Cortex of kidney (tissue), 1 donor: ENCODE measurements at places on chromosomes 12 and 14.

GRCh38 chr14:69484444-69485314 lies at the start of gene PLEKHD1:
PLEKHD1 (plus strand) TSS chr14:69484728; CDS start chr14:69484966, 238 bp downstream.
- DNase-seq, result no peak

DNA sequence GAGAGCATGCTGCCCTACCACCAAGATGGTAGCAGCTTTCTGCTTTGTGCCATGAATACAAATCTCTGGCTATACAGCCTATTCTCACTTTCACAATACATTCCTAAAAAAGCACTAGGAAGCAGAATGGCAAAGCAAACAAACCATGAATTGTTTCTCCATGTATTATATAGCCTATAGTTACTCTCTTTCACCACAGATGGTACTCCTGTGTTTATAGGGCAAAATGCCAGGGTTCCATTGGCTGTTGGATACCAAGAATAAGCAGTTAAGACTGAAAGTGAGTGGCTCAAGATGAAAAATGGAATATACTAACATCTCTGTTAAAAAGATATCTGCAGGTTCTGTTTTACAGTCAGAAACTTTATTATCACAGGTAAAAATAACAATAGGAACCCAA lies 11.1 kb downstream of the ARF3 start:
- no peak for DNase-seq

- DNase-seq, result no peak
Measured at GRCh38 chr12:2575245-2575644, 219.5 kb upstream of the FKBP4 start.

GRCh38 chr14:101635749-101636560 lies 74.7 kb downstream of the DIO3 start:
- no peak for DNase-seq

DNA sequence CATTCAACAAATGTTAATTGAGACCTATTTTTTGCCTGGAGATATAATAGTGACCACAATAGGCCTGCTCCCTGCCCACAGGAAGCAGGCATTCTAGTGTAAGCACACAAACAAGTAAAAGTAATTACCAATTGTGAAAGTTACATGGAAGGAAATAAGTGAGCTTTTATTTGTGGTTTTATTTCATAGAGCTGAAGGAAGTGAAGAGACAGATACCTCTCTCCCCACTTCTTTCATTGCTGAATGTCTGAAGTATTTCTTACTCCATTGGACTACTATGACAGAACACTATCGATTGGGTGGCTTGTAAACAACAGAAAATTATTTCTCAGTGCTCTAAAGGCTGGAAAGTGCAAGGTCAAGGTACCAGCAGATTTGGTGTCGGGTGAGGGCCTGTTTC lies 183.5 kb downstream of the PRKCH start:
- DNase-seq, result no peak

- DNase-seq, result no peak
Measured at GRCh38 chr12:76247026-76247646, 101.1 kb downstream of the BBS10 start.

DNA sequence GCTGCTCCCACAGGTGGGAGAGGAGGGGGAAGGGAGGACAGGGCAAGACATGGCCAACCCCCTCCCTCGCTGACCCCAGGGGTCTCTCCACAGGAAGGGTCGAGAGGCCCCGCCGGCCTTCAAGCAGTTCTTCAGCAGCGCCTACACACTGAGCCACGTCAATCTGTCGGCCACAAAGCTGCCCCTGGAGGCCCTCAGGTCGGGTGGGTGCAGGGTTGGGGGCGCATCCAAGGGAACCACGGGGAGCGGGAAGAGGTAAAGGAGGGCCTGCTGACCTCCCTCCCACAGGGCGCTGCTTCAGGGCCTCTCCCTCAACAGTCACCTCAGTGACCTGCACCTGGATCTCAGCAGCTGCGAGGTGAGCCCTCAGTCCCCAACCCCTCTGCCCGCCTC lies 6.1 kb downstream of the CARMIL3 start:
- DNase-seq, result no peak

- no peak for DNase-seq
Measured at GRCh38 chr12:16189849-16190248, 87.6 kb downstream of the SLC15A5 start.

DNA sequence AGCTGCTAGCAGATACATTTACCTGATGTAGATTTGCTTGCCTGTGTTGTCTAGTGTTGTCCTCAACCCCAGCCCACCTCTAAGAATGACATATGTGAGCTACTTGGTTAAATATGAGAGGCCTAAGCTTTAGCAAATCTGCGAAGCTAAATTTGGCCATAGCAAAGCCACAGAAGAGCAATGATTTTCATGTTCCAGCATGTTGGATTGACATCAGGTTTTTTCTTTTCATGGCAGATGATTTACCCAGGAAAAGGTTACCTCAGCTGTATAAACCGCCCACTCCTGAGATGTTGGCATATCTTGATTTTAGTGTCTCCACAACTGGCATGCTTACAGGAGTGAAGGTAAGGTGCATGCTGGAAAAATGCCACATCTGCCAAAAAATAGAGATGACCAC lies 36.4 kb upstream of the ATF1 start:
- no peak for DNase-seq

DNA sequence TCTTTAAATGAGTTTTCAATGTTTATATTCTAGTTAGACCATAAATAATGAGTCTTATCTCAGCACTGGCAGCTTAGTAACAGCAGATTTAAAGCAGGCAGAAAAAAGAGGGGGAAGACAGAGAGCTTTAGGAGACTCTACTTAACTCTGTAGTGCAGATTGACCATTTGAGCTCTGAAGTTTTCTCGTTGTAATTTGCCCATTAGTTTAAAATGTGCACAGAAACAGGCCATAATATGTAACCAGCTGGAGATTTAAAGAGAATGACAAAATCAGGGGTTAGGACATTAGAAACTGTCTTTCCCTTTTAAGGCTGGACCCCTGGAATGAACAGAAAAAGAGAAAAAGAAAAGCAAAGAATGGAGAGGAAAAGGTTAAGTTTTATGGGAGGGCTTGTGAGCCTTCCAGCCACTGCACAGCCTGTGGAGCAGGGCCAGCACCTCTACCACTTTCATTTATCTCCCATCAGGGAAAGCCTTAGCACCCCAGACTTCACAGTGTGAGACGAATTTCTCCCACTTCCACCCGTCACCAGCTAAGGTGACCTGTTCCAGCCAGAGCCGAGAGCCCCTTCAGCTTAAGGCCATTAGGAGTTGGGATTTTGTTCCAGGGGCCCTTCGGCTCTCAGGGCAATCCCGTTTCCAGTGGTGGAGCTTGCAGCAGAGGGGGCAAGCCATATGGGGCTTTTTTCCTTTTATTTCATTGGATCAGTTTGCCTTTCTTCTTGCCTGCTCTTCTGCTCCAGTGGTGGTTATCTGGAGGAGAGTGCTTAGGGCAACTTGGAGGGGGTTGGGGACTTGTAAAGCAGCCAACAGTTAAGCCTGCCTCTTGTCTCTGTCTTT lies 8.0 kb downstream of the IL22 start:
- no peak for DNase-seq

- no peak for DNase-seq
Measured at GRCh38 chr14:76713121-76713520, 48.1 kb upstream of the VASH1 start.

GRCh38 chr12:5402009-5402935 lies 29.6 kb upstream of the NTF3 start:
- DNase-seq, result no peak

DNA sequence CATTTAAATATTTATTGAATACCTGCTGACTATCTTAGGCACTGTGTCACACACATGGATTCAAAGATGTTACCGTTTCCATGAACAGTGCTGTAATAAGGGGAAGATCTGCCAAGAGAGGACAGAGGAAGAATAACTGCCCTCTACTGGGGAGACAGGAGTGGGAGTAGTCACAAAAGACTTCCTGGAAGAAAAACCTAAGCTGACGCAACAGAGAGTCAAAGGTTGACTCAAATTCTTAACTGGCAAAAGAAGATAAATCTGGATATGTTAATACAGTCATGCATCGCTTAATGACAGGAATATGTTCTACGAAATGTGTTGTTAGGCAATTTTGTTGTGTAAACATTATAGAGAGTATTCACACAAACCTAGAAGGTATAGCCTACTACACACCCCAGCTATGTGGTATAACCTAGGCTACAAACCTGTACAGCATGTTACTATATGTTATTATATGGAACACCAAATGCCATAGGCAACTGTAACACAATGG lies 51.5 kb downstream of the DCAF5 start:
- DNase-seq, result no peak

GRCh38 chr12:103457471-103457870 lies 38.3 kb downstream of the C12orf42 start:
- DNase-seq, result no peak

DNA sequence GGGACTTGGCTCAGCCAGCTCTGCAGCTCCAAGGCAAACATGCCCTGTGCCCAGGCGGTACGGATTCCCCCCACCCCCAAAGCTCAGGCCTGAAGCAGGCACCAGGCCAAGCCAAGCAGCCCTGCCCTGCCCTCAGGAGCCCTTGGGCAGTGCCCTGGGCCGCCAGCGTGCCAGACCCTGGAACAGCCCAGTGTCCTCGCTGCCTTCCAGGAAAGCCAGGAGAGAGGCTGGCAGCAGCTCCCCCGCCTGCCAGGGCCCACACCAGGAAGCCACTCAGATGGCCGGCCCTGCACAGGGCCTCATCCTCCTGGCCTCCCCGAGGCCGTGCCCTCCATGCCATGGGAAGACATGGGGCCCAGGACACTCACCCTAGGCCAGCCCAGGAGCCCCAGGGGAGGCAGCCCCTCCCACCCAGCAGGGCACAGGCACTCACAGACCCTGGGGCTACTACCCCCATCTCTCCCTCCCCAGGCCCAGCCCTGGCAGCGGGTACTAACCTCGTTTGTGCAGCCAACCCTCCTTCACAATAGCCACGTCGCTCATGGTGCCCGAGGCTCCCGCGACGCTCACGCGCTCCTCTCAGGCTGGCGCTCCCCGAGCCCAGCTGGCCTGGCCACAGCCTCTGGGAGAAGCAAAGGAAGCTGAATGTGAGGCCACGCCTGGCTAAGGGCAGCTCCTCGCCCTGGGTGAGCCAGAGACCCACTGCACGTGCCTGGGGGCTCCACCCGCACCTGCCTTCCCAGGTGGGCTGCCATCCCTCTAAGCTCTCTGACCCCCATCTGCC lies 3.3 kb downstream of the AKT1 start:
- DNase-seq, result no peak

DNA sequence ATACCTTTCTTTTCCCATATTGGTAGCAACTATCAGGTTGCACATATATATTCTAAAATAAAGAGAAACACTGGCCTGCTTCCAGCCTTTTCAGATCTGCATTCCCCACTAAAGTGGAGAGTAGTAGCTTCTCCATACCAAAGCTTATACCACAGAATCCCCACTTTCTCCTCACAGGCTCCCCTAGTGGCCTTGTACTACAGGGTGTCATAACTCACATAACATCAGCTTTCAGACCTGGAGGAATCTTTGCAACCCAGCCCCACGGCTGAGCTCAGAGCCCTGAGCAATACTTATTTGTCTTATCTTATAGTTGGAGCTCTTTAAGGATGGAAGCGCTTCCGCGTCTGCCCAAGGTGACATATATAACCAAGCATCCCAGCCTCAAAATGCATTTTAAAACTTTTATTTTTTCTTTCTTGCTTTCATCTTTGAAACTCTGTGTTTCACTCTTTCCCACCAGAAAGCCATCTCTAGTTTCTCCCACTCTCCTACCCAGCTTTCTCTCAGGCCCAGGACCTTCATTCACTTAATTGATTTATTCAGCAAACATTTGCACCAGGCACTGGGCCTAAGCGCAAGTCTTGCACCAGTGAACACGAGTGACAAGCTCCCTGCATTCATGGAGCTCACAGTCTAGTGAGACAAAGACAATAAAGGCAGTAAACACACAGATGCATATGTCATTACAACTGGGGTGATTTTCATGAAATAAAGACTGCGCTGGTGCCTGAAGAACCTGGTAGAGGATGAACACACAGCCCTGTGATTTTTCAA lies 254.7 kb downstream of the IPO8 start:
- no peak for DNase-seq

DNA sequence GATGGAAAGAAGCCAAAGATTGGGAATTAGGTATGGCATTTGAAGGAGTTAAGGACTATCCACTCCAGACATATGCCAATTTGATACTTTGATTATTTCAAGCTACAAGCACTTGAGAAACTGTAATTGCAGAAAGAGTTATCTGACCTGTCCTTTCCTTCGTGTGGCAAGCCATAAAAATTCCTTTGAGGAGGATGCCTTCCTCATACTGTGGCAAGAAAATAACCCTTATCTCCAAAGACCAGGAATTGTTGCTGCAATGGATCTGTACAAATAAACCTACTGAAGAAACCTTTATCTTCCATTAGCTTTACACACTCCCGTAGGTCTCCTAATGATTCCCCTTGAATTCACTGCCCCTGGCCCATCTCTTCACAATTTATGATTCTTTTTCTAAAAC lies 165.1 kb upstream of the AMIGO2 start:
- no peak for DNase-seq

DNA sequence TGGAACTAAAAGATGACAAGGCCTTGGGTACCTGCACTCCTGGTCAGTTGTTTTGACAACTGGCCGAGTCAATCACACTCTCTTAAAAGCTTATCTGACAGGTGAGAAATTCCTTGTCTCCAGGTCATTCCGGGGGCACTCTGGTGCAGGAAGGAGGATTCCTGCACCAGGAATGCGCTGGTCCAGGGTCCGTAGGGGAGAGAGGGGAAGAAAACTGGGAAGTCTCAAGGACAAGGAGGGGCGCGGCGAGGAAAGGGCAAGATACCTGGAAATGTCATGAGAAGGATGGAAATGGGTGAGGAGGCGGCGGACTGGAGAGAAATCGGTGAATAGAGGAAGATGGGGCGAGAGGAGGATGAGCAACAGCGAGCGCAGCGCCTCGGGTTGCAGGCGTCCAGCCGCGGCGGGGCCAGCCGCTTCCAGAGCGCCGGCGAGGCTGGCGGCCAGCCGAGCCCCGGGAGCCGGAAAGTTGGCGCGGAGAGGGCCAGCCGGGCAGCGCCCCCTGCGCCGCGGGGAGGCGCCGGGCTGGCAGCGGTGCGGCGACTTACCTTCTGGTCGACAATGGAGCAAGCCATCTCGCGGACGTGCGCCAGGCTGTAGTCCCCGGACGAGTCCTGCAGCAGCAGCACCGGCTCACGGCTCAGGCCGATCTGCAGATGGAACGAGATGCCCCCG lies 809 bp downstream of the PRKD1 start:
- no peak for DNase-seq

GRCh38 chr14:37708481-37708880 lies 113.1 kb downstream of the TTC6 start:
- DNase-seq, result no peak

DNA sequence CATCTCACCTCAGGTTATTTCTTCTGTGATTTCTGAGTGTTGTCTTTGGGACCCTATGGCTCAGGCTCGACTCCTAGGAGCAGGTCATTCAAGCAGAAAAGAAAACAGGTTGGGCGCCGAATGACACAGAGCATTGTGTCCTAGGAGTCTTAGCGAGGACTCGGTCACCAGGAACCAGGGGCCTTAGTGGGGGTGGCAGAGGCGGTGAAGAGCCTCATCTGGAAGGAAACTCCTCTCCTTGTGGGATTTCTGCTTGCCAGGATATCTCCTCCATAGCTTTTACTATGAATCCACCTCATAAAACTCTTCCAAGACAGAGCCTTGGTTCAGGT lies 630 bp downstream of the PLEKHH1 start:
- no peak for DNase-seq
